ENCODE measurements at places on chromosomes 3 and 15.

GRCh38 chr3:124032311-124032880, 40.5 kb upstream of the ROPN1 start:
- peak; percentile 62 for DNase-seq

GRCh38 chr3:159763011-159763601, 225.5 kb upstream of the IL12A start:
- peak; percentile 67 for DNase-seq

- no peak for DNase-seq
These were observed 7.6 kb upstream of the C3orf38 start for GRCh38 chr3:88142094-88142624.

- no peak for DNase-seq
These were observed 126.1 kb upstream of the TMC3 start for GRCh38 chr15:81500081-81500480.

DNA sequence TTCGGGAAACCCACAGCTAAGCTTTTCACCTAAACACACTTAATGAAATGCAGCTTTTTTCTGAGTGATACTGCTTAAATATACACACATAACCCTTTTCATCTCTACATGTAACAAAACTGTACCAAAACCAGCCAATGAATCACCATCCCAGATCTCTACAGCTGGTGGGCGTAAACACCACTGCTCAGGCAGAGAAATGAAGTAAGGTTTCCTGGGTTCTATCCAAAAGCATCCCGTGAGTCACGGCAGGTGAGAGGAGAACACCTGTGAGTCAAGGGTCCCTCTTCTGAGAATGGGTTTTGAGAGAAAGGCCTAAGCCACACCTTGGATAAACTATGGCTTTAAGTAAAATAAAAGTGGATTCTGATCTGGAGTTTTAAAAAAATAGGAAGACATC, 2.6 kb downstream of the CLDN1 start:
- DNase-seq: no peak

GRCh38 chr15:99704444-99704838, 28.8 kb downstream of the LYSMD4 start:
- no peak for DNase-seq

DNA sequence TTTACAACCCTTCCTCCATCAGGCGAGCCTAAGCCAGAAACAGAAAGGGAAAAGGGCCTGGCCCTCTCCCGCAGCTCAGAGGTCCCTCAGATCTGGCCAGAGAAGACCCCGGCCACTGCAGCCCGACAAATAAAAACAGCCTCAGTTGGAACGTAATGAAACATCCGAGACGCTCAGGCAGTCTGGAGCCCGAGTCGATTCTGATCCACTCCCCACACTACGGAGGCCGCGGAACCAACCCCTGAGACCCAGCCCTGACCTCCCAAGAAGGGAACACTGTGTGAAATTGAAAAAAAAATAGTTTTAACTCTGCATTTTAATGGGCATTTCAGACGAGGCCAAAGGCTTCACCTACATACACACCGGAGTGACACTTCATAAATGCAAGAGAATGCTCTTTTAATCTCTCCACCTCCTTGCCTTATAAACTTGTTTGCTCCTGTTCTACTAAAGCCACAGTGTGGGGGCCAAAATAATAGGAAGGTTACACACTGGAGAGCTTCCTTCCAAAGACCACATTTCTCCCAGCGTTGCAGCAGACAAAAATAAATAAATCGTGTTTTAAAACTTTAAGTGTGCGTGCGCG, 3.7 kb downstream of the MEIS2 start:
- DNase-seq: no peak

DNA sequence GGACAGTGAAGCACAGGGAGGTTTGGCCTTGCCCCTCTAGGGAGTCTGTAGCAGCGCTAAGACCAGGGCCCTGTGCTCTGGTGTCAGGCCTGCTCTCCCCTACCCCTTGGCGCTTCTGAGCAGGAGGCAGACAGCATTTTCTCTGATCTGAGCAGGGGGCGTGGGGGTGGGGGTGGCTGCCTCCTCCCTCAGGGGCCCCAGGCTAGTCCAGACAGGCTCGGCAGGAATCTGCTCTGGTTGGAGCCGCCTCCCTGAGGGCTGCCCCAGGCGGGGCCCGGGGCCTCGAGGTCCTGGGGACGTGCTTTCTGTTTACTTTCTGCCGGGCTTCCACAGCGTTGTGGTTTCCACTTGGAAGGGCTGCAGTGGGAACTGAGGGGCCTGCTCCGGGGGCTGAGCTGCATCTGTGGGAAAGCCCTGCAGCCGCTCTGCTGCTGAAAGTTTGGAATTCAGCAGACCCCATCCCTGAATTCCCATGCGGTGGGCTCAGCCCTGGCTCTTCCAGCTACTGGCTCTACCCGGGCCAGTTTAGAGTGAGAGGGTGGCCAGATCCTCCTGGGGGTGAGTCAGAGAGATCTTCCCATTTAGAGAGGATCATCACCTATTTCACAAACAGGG, 105.4 kb downstream of the LINGO1 start:
- peak; percentile 86 for DNase-seq

DNA sequence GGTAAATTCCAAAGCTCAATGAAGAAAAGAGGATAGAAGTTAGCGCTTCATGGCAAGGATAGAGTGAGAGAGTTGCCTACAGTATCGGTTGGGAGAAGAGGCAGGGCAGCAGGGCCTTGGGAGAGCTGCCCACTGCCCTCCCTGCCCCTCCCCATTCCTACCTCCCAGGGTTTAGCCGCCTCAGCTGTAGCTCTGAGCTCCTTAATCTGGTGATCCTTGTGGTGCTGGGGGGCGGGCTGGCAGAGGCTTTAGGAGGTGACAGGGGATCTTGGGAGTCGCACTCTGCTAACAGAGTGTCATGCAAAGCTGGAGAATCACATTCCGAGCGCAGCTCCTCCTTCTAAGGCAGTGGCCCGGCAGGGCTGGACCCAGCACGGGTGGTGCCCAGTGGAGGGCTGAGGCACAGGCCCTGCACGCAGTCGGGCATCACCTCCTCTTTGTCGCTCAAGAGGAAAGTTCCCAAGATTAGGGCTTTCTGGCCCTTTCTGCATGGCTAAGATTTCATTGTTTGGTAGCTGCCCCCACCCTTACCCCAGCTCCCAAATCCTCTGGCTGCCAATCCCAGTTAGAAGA, 57.1 kb upstream of the POLG start:
- peak; percentile 78 for DNase-seq

DNA sequence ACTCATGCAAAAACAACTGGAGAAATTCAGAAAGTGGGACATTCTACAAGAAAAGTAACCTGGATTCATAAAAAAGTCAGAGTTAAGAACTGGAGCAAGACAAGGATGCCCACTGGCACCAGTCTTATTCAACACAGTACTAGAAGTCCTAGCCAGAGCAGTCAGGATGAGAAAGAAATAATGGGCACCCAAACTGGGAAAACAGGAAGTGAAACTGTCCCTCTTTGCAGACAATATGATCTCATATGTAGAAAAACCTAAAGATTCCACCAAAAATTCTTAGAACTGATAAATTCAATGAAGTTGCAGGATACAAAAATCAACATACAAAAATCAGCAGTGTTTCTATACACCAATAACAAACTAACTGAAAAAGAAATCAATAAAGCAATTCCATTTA, 37.4 kb downstream of the TXNRD3 start:
- no peak for DNase-seq
